Islet precursor cell (in vitro differentiated cells): ENCODE measurements at places on chromosomes 13 and 19.
A peak's percentile ranks its signal among the peaks of the same experiment; 100 is the strongest.

- DNase-seq = peak; percentile 81
Observed at GRCh38 chr13:76473552-76474134, 412.6 kb downstream of the KCTD12 start.

GRCh38 chr19:1393841-1394240 is 7.5 kb downstream of the GAMT start:
- DNase-seq = no peak

GRCh38 chr13:90552702-90553101 is 794.8 kb upstream of the MIR17HG start:
- DNase-seq = no peak

- no peak for DNase-seq
Observed at GRCh38 chr19:52536448-52536800, 9.0 kb downstream of the ZNF808 start.

DNA sequence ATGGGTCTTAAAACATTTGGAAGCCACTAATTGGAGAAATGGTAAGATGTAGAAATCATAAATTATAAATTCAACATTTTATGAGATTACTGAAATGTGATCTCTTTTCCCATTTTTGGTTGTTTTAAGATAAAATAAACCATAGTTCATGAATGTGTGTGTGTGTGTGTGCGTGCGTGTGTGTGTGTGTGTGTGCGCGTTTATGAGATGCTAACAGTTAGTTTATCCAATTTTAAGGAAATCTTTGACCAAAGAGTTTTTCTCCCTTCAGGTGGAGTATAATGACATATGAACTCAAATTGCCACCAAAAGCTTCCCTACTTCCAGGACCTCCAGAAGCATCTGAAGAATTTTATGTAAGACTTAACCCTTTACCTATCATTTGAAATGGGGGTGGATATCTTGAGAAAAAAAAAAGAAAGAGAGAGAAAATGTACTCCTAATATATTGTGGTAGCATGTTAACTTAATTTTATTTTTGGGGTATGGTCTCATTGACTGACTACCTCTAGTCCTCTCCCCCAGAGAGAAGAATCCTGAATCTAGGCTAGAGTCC is 98.1 kb upstream of the AKAP11 start:
- DNase-seq = no peak

- no peak for DNase-seq
Observed at GRCh38 chr13:33677215-33677614, 140.7 kb upstream of the RFC3 start.

DNA sequence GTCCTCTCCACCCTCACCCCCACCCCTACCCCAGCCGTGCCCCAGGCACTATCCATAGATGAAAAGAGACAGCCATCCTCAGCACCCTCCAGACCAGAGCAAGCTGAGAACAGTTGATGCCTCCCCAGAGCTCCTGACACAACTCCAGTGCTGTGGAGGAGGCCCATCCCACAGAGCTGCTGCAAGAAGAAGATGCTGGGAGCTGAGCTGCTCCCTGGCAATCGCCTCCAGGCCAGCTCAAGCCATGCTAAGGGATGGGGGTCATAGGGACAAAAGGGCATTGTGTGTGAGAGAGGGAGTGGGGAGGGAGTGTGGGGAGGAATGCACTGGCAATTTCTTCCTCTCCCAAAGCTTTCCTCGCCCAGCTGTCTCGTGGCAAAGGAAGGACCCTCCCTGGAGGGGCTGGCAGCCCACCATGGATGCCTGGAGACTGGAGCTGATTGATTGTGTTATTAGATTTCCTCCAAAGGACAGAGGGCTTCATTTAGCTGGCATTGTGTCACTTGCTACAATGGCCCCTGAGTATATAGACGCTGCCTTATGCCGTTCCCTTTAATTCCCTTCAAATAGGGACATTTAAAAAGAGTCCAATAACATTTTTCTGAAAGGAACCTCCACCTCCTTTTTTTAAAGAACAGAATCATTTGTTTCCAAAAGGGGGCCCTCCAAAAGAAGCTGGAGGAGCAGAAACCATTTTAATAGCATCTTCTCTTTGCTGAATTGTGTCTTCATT is 476.4 kb downstream of the FOXO1 start:
- DNase-seq = peak; percentile 97

GRCh38 chr19:16327911-16328823 is 3.5 kb downstream of the KLF2 start:
- no peak for DNase-seq

DNA sequence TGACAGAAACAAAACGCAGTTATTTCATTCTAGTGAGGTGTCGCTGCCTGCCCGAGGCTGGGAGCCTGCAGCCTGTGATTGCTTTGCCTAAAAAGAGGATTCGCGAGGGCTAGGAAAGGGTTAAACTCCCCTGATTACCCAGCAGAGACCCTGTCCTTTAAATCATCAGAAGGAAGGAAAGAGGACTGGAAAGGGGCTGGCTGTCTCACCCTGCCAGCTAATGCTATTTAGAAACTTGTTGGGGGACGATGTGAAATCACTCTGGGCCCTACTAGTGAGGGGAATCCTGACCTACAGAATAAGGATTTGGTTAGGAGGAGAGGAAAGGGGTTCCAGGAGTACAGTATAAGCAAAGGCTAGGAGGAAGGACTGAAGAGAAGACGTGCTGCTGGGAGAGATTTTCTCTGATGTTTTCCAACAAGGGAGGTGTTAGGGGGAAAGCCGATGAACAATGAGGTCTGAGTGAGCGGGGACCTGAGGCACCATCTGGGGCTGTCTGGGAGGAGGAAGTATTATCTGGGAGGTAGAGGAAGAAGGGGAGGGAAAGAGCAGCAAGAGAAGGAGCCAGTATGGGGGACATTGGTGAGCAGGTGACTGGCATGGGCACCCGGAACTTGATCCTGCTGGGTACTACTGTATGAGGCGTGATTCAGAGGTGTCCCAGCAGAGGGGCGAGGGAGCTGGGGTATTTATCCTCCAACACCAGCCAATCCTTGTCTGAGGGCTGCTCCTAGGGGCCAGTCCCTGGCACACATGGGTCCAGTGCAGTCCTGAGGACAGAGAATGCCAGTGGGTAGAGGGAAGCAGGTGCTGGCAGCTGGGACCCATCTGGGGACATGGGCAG is 55.7 kb upstream of the PTPRS start:
- DNase-seq = no peak

DNA sequence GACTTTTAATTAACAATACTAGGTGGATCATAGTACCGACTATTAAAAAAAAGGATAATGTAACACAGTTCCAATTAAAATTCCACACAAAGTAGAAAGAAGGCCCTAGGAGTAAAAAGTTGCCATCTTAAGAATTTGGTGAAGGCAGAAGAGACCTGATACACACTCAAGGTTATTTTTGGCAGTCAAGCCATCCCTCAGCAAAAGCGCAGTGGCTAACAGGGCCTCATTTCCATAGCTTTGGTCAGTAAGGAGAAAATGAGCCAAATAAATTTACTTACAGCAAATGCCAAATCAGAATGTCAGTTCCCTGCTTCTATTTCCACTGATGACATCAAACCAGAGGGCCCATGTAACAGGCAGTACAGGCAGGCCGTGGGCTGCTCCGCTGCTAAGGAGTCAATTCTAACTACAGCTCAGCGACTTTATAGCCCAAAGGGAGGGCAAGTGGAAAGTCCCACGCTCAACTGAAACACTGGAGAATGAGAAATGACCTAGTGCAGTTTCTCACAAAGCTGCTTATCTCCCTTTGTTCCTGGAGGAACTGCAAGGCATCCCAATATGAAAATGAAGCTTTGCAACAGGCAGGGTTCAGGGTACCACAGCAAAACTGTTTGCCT is 6.3 kb downstream of the ARGLU1 start:
- DNase-seq = peak; percentile 56

DNA sequence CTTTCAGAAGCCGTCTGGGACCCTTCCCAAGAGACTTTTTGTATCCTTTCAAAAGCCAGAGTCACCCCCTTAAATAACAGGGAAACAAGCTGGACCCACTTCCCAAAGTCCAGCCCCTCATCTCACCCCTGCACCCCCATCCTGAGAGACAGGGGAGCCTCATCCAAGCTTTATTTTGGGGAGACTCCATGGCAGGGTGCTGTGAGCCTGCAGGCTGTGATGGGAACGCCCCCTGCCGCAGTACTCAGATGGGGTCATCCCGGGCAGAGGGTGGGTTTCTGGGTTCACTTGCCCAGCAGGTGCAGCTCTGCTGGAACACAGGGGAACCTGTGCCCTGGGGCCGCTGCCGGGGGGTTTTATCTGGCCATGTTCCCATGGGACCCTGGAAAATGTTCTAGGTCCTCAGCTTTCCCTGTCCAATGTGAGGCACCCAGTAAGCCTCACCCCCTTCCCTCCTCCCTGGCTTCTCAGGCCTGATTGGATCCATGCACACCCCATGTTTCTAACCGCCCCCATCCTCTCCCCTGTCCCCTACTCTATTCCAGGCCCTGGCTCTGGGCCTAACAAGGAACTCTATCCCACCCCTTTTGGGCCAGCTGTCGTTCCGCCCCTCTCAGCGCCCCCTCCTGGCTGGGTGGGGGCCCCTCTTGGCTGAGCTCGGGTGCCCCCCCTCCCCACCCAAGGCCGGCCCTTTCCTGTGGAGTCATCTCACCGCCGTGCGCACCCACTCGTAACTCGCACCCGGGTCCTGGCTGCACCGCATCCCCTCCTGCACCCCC is 1.0 kb downstream of the HIF3A start:
- DNase-seq = no peak

- no peak for DNase-seq
Observed at GRCh38 chr13:79549355-79550106, 68.6 kb downstream of the NDFIP2 start.

GRCh38 chr13:52978989-52979388 is 49.6 kb upstream of the OLFM4 start:
- no peak for DNase-seq

DNA sequence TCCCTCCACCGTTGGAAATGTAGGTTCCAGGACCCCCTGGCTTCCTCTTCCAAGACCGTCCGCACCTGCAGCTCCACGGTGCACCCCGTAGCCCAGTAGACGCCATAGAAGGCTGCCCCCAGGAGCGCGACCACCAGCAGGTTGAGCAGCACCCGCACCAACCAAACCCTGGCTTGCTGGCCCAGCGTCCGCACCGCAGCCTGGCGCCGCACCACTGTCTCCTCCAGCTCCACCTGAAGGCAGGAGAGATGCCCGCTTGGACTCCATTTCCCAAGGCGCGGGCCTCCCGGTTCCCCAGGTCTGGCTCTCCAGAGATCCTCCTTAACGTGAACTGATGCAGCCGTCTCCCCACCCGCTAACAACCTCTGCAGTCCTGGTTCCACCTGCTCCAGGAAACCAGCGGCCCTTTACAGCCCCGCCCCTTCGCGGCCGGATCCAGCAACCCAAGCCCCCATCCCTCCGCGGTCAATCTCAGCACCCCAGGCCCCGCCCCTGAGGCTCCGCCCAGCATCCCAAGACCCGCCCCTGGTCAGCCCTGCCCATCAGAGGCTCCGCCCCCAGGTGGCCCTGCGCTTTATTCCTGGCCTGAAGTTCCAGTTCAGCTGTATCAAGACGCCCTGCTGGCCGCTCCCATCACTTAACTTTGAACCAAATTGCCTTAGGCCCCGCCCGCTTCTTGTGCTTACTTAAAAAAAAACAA is 5.0 kb upstream of the LENG1 start:
- peak; percentile 96 for DNase-seq

- DNase-seq = peak; percentile 41
Observed at GRCh38 chr19:35560677-35561076, 2.8 kb downstream of the ATP4A start.

GRCh38 chr19:27748551-27749152 is 1464.3 kb downstream of the UQCRFS1 start:
- no peak for DNase-seq

GRCh38 chr13:64538711-64539110 is 2691.4 kb downstream of the PCDH9 start:
- no peak for DNase-seq

- DNase-seq = no peak
Observed at GRCh38 chr13:112772539-112772909, 82.7 kb downstream of the ATP11A start.

- no peak for DNase-seq
Observed at GRCh38 chr19:14054721-14055120, 7.2 kb downstream of the PALM3 start.

DNA sequence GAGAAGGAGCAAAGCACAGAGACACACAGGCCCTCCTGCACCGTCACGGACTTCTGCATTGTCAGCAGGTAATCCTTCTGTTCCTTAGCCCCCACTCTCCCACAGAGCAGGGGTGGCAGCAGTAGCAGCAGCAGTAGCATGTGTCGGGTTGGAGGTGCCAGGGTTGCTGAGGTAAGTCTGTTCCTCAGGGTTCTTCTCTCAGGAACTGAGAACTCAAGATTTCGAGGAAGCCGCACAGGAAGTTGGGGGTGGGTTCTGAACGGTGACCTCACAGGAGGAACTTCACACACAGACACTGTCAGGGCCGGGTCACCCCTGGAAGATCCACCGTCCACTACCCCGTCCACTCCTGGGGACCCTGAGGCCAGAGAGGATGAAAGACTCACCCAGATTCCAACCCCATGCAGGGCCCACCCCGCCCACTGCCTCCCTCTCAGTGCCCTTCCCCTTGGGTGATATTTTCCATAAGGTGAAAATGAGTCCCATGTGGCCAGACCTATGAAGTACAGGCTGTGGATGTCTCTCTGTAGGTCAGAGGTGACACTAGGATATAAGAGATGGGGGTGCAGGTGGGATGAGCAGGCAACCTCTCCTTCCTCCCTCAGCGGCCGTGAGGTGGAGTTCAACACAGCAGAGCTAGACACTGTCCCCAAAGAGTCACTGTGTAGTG is at the start of gene SIGLEC12:
Gene SIGLEC12, minus strand, starts transcription at position 207 of the 670 bp plus-strand sequence. Its CDS starts 67 bp downstream, at position 140.
- DNase-seq = no peak

GRCh38 chr13:20064128-20064527 is 96.7 kb downstream of the GJA3 start:
- DNase-seq = no peak

DNA sequence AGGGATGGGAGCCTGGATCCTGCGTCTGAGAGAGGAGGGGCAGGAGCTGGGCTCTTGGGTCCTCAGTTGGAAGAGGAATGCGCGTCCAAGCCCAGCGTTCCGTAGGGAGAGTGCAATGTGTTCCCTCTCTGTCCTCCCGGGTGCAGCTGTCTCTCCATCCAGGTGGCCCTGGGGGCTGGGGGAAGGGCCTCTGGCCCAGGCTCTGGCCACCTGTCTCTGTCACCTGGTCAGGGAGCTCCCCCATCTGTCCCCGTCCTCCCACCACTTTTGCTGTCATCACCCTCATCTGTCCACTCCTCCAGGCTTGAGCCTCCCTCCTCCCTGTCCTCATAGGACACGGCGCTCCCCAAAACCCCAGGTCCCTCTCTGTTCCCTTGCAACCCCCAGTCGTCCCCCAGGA is 3.7 kb upstream of the SBK2 start:
- no peak for DNase-seq

DNA sequence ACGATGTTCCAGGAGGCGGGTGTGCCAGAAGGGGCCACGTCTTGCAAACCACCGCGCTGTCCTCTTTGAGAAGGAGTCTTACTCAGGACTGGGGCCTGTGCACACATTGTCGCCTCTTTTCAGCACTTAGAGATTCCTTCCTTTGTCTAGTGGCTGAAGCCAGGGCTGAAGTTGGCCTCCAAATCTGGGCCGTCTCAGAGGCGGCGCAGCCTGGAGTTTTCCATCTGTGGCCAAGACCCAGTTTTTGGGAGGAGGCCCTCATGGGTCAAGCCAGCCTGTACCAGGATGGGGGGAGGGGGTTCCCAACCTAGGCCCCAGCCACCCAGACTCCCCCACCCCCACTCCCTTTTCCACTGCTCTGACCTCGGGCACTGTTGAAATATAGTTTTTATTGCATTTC is 11.8 kb downstream of the ANO8 start:
- no peak for DNase-seq

- DNase-seq = no peak
Observed at GRCh38 chr13:37667702-37668101, 69.1 kb upstream of the POSTN start.
